ENCODE measurements at places on chromosomes 5 and 9. TPM values are rescaled to one million over a fixed set of nuclear protein-coding genes. Genes with fewer than 3 reads are reported as not detected.

The FOXE1 gene
- total RNA-seq = not detected

- DNase-seq = no peak
These were observed 242.6 kb upstream of the PAPPA start for GRCh38 chr9:115910959-115911358.

DNA sequence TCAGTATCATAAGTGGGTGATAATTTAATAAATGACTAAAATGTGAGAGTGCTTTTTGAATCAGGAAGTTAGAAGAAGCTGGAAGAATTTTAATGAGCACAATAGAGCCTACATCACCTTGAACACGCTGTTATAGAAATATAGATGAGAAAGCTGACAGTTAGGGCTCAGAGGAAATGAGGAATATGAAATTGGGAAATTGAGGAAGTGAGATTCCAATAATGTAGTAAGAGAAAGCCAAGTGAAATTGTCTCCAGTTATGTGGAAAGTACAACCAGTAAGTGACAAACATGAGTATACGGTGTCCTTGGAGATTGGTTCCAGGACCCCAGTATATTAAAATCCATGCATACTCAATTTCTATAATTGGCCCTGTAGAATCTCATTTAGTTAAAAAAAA, 235.9 kb upstream of the FAM174A start:
- DNase-seq = no peak

DNA sequence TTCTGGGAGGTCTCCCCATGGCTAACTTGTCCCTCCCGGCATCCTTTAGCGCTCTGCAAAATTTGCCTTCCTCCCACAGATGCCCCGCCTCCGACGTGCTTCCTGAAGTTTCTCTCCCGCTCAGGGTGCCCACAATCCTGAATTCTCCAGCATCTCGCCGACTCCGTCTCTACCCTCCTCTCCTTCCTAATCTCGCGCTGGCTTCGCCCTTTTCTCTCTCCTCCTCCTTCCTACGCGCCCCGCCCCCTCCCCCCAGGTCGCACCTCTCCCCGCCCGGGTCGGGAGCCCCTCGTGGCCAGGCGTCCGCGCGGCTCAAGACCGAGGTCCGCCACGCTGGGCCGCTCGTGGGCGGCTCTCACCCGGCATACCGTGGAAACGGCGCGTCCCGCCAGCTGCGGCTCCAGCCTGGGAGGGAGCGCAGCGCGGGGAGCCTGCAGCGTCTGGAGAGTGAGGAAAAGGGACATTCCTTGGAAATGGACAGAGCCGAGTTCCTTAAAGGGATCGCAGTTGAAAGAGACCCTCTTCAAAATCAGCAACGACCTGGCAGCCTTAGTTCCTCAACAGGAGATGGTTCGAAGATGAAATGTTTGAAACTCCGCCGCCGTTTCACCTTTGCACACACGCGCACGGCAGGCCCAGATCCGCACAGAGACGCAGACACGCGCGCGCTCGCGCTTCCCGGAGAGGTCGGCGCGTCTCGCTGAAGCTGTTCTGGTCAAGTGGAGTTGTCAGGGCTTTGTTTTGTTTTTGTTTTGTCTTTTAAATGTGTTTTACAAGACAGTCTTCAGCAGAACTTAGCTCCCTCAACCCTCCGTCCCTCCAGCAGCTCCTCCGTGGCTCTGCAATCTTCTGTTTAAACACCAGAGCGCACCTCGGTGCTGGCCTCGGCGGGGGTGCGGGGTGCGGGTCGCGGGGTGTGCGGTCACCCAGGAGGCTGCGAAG, 5.0 kb upstream of the IRX2 start:
- DNase-seq = no peak

DNA sequence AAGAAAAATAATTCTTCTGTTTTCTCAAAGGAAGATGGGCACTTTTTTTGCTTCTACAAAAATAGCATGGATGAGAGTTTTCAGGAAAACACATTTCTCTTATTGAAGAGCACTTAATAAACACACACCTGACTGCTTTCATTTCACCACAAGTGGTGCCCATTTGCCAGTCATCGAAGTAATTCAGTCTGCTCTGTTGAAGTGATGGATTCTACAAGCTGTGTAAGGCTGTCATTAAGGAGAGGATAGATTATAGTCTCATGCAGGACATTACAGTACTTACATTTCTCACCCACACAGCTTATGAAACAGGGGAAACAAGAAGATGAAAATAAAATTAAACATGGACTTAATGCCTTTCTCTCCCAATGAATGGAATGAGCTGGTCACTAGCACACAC, 165.2 kb downstream of the NR2F1-AS1 start:
- DNase-seq = no peak

DNA sequence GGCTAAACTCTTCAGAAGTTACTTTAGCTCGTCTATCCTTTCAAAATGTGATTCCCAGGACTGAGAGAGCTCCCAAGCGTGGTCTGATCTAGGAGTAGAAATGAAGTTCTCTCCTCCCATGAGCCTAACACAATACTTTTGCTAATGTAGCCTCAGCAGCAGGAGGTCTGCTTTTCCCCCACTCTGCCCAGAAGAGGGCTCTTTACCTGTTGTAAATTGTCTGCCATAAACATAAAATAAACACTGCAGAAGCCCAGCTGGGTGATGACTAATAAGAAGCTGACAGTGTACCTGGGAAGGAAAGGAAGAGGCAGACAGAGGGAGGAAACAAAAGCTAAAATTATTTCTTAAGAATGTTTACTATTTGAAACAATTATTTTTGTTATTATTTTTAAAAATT, 15.4 kb downstream of the SLC36A3 start:
- no peak for DNase-seq
